ENCODE measurements at places on chromosomes 5 and 9. TPM values are rescaled to one million over a fixed set of nuclear protein-coding genes. Genes with fewer than 3 reads are reported as not detected.

- DNase-seq, result no peak
- no peak overlapping the region for H3K4me3 ChIP-seq
- no peaks in the 10 kb centered on the region for H3K27me3 ChIP-seq
- H3K4me1 ChIP-seq, result peaks cover 20% of the 10 kb centered on the region
- no peak overlapping the region for H3K27ac ChIP-seq
Observed at GRCh38 chr5:142427015-142427364, 102.2 kb upstream of the SPRY4 start.

DNA sequence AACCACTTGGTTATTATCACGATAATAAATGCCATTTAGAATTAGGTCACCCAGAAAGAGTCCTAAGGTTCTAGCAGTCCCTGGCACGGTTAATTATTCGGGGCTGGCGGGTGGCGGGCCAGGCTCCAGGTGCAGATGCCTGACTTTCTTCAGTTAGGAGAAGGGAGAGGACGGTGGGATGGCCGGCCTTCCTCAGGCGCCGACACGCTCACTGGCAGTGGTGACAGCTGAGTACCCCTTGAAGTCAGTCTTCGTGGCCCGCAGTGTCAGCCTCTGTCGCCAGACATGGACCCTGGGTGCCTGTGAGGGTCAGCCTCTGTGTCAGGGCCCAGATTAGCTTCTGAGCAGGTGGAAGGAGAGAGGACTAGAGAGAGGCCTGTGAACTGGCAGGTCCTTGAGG lies 21.1 kb upstream of the EXOC3 start:
- no peak for DNase-seq
- no peaks in the 10 kb centered on the region for H3K27me3 ChIP-seq
- peaks cover 32% of the 10 kb centered on the region for H3K36me3 ChIP-seq
- H3K27ac ChIP-seq, result peak overlapping the region; percentile 59

Gene DMRT1
- total RNA-seq, result not detected

Gene DNAH5
- not detected for total RNA-seq

DNA sequence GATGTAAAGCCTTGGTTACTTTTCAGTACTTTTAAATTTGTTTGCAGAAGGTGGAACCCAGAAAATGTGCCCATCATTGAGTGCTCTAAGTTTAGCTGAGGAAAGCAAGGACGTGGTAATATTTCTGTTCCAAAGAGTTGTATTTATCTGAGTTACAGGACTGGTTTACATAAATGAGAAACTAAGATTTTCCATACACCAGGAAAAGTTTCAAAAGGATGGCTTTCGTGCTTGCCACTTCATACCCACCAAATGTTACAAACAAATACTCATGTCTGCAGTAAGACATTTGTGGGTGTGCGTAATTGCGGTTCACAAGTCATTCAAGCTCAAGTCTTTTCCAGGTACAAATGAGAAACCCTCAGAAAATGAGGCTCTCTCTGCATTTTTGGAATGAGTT lies 68.1 kb downstream of the CWC27 start:
- DNase-seq, result no peak
- no peak overlapping the region for H3K27ac ChIP-seq

DNA sequence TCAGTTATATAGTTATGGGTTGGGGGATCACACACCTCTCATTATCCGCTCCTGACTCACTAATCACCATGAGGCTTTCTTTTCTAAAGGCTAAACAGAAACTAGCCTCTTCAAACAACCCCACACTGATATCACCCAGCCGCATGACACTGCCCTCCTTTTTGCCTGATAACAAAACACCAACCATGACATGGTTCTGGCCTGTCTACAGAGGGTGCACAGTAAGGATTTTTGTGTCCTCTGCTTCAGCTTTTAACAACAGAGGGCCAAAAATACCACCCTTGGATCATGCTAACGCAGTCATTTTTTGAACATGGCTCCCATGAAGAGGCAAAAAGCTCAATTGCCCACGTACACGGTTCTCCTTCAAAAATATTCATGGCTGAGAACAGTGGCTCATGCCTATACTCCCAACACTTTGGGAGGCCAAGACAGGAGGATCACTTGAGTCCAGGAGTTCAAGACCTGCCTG lies 4.0 kb downstream of the CMBL start:
- no peaks in the 10 kb centered on the region for H3K36me3 ChIP-seq
- no peak for DNase-seq
- no peak overlapping the region for H3K4me3 ChIP-seq
- no peak overlapping the region for H3K27ac ChIP-seq
- peaks cover 7% of the 10 kb centered on the region for H3K4me1 ChIP-seq

DNA sequence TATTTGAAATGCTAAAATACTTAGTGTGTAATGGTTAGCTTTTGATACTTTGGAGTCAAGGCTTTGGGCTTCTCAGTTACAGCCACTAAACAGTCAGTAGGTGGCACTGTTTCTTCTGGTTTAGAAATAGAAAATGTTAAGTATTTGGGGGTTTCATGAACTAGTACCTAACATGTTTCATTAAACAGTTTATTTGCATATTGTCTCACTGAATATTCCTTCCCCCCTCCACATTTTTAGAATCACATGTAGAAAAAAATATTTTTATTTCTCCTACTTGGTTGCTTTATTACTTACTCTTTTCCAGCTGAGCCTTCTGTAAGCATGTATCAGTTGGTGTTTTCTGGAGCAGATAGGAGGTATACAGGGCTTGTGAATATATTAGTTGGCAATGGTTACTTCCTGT lies 48.0 kb downstream of the IPO11 start:
- no peak overlapping the region for H3K4me3 ChIP-seq
- peaks cover 1% of the 10 kb centered on the region for H3K36me3 ChIP-seq
- no peak for DNase-seq
- H3K27ac ChIP-seq, result no peak overlapping the region

DNA sequence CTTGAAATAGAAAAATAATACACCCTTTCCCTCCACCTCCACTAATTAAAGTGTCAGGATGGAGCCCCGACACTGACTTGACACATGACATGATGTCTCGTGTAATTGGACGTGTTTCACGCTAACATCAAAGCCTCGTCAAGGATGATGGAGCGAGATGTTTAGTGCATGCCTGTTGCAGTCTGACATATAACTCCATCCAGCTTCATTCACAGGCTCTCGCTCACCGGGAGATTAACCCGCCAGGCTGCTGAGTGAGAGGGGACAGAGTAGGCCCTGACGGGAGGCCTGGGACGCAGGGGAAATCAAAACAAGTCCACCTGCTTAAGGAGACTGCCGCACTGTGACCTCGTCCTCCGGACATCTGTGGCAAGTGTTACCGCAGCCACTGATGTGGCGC lies 263.5 kb downstream of the SLIT3 start:
- no peak overlapping the region for H3K27ac ChIP-seq
- H3K36me3 ChIP-seq, result no peaks in the 10 kb centered on the region
- H3K4me1 ChIP-seq, result no peaks in the 10 kb centered on the region
- peaks cover 12% of the 10 kb centered on the region for H3K27me3 ChIP-seq
- no peak for DNase-seq

GRCh38 chr5:181151146-181151545 lies 3.8 kb downstream of the OR2V2 start:
- no peaks in the 10 kb centered on the region for H3K36me3 ChIP-seq
- peaks cover 4% of the 10 kb centered on the region for H3K4me1 ChIP-seq
- no peak for DNase-seq
- H3K4me3 ChIP-seq, result no peak overlapping the region
- H3K27me3 ChIP-seq, result peaks cover 25% of the 10 kb centered on the region

DNA sequence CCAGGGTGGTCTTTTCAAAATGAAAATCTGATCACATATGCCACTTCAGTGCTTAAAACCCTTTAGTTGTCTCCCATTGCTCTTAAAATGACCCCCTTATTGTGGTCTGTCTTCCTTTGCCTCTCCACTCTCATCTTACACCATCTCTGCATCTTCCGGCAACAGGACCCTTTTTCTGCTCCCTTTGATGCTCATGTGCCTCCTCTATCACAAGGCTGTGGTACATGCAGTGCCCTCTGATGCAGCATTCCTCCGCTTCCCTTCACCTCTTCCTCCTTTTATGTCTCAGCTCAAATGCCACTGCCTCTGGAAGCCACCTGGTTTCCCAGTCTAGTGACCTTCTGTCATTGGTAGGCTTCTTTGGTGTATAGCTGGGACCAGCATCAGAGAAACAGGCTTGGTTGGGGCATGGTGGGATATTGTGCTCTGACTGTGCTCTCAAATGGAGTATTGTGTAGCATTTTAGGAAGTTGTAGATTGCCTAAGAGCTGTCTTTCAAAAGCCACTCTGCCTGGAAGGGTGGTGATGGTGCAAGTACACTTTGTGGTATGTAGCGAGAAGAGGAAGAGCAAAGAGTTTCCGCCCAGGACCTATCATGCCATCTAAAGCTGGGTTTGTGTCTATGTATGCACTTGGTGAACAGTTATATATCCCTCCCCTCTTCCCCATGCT lies 28.1 kb downstream of the ARHGAP26 start:
- H3K27me3 ChIP-seq, result no peaks in the 10 kb centered on the region
- H3K4me1 ChIP-seq, result peaks cover 72% of the 10 kb centered on the region
- no peak overlapping the region for H3K4me3 ChIP-seq

- no peak overlapping the region for H3K4me3 ChIP-seq
- H3K27me3 ChIP-seq, result no peaks in the 10 kb centered on the region
- H3K4me1 ChIP-seq, result no peaks in the 10 kb centered on the region
- H3K27ac ChIP-seq, result no peak overlapping the region
- DNase-seq, result no peak
Observed at GRCh38 chr5:72647806-72648205, 140.6 kb upstream of the ZNF366 start.

Data from activated naive CD8-positive, alpha-beta T cell treated with anti-CD3 and anti-CD28 coated beads for 36 hours (primary cell).